ENCODE measurements at places on chromosomes 4 and X.
A peak's percentile ranks its signal among the peaks of the same experiment; 100 is the strongest.

DNA sequence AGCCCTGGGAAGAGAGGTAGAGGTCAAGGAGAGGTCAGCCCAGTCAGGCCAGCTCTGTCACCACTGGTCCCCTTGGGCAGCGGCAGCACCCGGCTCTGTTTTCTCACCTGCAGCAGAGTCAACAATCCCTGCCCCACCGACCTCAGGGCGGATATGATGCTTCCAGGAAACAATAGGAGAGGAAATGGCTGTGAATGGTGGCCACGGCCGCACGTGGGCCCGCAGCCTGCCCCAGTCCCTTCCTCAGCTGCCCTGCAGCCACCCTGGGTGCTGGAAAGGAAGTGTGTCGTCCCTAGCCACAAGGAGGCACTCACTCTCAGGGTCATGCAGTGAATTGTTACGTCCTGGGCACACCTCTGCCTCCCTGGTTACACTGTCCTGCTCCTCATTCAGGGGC lies 92.5 kb upstream of the ENPP6 start:
- no peak for DNase-seq

GRCh38 chrX:129719268-129719667 lies 19.5 kb upstream of the XPNPEP2 start:
- no peak for DNase-seq

- no peak for DNase-seq
Measured at GRCh38 chrX:133530960-133531359, 115.7 kb upstream of the GPC4 start.

- peak; percentile 32 for DNase-seq
Measured at GRCh38 chrX:102934624-102935023, 2.4 kb upstream of the RAB40AL start.

DNA sequence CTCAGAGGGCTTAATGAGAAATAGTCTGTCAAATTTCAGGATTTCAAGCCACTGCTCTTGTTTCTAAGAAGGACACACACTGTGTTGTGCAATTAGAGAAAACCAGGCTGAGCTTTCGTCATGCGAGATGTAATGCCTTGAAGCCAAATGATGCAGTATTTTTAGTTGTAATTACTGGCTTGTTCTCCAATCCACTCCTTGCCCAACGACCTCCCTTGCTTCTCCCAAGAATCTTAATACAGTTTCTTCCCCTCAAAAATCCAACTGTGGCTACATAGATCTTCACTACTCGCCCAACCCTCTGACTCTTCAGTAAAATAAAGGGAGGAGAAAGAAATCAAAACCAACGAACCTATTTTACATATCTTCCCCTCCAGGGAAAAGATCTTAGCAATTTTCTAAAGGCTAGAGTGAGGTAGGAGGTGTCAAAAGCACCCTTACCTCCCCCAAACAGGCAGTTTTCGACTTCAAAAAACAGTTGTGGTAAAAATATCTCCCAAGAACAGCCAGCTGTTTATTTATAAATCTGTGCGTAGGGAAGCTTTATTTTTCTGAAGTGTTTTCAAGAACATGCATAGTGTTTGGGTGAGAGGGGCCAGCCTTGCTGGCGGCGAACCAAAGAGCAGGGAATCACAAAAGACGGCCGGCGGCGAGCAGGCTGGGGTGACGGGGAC lies 68.7 kb downstream of the MGST2 start:
- DNase-seq: peak; percentile 23

- no peak for DNase-seq
Measured at GRCh38 chr4:78937837-78938236, 1.4 kb downstream of the PAQR3 start.

GRCh38 chr4:31261632-31262031 lies 541.5 kb downstream of the PCDH7 start:
- no peak for DNase-seq
